Stimulated activated CD4-positive, alpha-beta T cell treated with anti-CD3 and anti-CD28 coated beads, Interleukin-2, amount 100 ng/mL, for 24 hours (primary cell): ENCODE measurements at places on chromosomes 13 and 19.

DNA sequence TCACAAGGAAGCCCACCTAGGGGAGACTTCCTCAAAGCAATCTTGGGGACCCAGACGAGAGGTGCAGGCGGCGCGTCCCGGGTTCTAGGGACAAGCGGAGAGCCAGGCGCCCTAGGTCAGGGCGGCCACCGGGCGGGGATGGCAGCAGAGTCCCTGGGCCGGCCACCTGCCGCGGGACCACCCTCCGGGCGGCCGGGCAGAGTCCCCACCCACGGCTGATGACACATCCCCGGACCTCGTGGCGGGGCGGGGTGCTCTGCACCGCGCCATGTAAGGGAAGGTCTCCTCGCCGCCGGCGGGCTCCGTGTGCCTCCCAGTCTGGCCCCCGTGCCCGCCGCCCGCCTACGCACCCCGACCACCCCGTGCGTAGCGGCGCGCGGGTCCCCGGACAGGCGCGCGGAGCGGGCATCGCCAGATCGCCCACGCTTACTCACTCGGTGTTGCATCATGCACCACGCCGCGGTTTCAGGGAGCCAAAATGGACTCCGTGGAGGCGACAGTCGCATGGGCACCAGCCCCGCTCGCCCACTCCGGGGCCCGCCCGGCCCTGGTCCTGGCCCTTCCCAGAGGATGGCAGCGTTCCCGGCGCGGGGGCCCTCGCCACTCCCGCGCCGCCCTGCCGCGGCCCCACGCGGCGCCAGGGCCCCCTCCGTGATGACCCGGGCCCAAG lies 643 bp downstream of the SLC7A1 start:
- DNase-seq, result peak; percentile 76

- DNase-seq, result no peak
These were observed 54.6 kb downstream of the ATP11A start for GRCh38 chr13:112744168-112745021.

GRCh38 chr19:21922276-21922675 lies 86.3 kb upstream of the ZNF43 start:
- no peak for DNase-seq

DNA sequence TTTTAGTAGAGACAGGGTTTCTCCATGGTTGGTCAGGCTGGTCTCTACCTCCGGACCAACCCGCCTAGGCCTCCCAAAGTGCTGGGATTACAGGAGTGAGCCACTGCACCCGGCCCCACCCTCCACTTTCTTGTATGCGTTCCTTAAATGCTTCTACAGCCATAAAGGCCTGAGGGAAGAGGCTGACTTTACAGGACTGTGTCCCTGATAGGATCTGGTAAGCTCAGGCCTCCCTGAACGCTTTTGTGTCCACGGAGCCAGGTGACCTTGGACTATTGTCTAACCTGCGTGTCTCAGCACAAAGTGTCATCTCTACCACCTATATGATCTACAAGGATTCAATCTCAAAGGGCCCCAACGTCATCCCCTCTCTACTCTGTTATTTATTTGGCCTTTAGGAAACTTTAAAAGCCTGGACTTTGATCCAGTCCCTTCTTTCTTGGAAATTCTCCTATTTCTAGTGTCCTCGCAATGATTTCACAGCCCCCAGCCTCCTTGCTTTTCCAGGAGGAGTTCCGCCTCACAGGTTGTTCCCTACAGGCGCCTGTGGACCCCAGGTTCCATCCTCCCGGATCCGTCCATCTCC lies 701 bp downstream of the ZNF552 start:
- no peak for DNase-seq

DNA sequence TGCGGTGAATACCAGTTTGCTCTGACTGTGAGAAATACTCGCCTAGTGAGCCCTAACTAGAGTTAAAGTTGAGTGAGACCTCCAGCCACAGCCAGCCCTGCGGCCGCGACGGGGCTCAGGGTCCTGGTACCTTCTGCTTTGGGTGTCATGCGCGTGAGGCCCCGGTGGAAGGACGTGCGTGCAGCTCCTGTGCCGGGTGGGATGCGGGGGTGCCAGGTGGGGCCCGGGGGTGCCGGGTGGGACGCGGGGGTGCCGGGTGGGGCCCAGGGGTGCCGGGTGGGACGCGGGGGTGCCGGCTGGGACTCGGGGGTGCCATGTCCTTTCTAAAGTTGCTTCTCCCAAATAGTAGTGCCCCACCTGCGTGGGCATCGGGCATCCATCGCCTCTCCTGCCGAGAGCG lies 8.5 kb upstream of the TMPRSS9 start:
- no peak for DNase-seq

DNA sequence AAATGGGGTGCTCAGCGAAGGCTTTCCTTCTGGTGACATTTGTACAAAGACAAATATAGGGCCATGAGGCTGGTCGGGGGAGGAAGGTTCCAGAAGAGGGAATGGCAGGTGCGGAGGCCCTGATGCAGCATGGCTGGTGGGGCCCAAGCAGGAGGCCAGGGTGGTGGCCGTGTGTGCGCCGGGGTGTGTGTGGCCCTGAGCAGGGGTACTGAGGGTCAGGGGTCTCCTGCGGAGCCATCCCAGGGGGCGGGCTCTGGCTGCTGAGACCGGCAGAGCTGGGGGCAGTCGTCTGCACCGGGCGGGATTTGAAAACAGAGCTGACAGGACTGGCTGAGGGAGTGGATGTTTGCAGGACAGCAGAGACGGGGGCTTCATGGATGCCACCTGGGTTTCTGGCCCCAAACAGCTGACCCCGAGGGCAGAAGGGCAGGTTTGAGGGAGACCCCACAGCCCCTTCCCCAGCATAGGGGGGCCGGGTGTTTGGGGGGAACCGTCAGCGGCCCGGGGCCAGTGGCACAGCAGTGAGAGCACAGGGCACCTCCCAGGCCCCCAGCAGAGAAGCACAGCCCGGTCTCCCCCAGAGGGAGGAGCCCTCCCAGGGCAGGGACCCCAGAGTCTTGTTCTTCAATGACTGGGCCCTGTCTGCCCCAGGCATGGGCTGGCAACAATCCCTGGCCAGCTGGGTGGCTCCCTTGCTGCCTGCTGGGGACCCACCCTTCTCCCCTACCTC lies 11.4 kb downstream of the PIAS4 start:
- DNase-seq, result no peak

GRCh38 chr19:51122112-51122981 lies 2.4 kb upstream of the SIGLEC9 start:
- no peak for DNase-seq

DNA sequence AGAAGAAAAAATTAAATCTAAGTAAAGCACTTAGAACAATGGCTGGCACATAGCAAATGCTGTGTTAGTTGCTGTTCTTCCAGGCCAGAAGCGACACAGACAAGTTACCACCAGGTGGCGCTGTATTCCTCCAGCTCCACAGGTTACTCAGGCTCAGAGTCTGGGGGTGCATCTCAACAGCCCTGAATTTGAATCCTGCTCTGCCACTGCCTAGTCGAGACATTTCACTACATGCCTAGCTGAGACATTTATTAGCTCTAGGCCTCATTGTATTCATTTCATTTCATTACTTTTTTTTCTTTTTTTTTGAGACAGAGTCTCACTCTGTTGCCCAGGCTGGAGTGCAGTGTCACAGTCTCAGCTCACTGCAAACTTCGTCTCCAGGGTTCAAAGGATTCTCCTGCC lies 16.4 kb upstream of the CYP2B6 start:
- peak; percentile 85 for DNase-seq

GRCh38 chr19:4094761-4095487 lies 28.2 kb upstream of the ZBTB7A start:
- no peak for DNase-seq

GRCh38 chr13:109665240-109665639 lies 121.1 kb downstream of the IRS2 start:
- no peak for DNase-seq

DNA sequence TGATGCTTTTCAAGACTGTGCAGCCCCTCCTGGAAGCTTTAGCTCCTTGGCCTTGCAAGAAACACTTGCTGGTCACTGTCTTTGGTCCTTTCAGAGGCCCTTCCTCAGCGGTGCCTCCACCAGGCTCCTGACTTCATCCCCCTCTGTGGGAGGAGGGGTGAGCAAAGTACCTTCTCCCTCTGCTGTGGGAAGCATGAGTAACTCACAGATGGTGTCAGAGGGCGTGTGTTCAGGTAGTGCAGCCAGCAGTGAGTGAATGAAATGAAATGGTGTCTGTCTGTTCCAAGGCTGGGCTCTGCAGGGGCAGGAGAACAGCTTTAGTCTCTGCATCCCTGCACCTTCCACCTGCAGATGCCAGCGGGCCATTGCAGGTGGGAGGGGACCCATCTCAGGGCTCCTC lies 102.9 kb downstream of the SHISA2 start:
- no peak for DNase-seq

- no peak for DNase-seq
These were observed 33.4 kb downstream of the IPO5 start for GRCh38 chr13:97986835-97987234.

- no peak for DNase-seq
These were observed 16.9 kb downstream of the IZUMO4 start for GRCh38 chr19:2113439-2114211.

DNA sequence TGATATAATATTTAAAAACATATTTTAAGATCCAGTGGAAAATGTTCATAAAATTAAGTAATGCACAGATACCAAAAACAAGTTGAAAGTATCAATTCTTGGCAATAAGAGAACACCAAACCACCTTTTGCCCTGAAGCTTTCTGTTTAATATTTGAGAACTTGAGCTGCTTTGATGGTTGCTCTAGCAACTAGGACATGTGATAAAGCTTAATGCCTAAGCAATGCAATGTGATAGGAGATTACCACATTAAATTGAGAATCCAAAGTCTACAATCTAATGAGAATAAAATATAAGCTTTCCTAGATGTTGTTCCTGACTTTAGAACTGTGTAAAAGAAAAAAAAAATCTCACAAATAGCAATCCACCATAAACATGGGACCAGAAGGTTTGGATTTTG lies 1367.5 kb upstream of the PCDH9 start:
- no peak for DNase-seq

DNA sequence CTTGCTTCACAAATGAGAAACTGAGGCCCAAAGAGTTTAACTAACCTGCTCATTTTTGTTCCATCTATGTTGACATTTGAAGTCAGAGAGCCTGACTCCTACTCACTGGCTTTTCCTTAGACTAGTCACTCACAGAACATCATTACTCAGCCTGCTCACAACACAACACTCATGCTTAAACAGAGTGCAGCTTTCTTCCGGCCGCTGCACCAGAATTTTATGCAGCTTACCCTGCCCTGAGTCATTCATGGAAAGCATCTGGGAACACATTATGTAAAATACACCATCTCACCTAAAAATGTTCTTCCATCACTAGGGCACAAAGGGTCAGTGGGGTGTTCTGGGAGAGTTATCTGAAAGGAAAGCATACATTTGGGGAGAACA lies 303.4 kb downstream of the SPRY2 start:
- no peak for DNase-seq

DNA sequence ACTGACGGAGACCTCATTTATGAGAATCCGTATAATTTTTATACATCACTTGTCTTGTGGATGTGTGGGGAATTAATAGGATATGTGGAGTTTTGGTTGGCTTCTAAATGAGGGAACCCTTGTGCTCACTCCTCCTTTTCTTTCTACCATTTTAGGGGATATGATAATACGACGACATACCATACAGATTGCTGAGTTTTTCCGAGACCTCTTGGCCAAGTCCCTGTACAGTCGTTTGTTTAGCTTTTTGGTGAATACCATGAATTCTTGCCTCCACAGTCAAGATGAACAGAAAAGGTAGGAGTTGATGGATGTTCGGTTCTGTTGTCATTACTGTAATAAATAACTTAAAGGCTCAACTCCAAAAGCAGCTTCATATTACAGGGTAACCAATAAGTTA lies 335.2 kb downstream of the MYO16 start:
- DNase-seq, result no peak

DNA sequence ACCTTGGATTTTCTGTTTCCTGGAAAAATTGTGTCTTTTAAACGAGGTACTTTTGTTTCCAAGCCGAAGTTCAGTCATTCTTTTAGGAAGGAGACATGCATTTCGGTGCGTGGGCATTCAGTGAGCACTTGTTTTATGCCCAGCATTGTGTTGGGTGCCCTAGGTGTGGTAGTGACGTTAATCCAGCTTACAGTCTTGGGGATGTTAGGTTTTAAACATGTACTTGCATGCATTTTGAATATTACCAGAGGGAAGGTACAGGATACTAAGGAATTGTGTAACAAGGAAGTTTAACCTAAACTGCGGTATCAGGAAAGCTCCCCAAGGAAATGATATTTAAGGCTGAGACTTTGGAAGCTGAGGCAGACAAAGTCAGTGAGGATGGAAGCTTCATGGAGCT lies 66.3 kb downstream of the ARHGAP35 start:
- no peak for DNase-seq

DNA sequence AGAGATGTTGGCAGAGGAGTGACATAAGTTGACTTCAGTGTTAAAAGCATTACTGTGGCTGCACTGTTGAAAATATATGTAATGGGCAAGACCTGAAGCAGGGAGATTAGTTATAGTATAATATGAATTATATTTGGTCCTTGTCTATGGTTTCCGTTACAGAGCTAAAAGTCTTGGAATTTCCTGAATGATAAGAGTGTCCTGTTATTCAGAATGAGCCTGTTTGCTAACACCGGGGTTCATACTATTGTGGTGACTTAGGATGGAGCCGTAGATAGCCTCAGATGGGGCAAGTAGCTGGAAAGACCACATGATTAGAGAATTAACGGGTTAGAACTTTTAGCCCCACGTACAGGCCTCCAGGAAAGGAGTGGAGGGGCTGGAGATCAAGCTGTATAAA lies 5.7 kb downstream of the USPL1 start:
- DNase-seq, result no peak

GRCh38 chr19:30854661-30855060 lies 482.5 kb downstream of the ZNF536 start:
- no peak for DNase-seq

GRCh38 chr13:51152701-51153100 lies 41.6 kb upstream of the C13orf42 start:
- no peak for DNase-seq

- DNase-seq, result no peak
These were observed 20.9 kb downstream of the MBD3L2B start for GRCh38 chr19:7000333-7000732.

- no peak for DNase-seq
These were observed 38.3 kb upstream of the HMGB1 start for GRCh38 chr13:30504081-30504480.

- DNase-seq, result no peak
These were observed 28.2 kb upstream of the PSG7 start for GRCh38 chr19:42965176-42965575.

- DNase-seq, result no peak
These were observed 3.3 kb downstream of the DOT1L start for GRCh38 chr19:2166741-2167738.

GRCh38 chr19:34229721-34230120 lies 24.6 kb upstream of the GARRE1 start:
- DNase-seq, result no peak

DNA sequence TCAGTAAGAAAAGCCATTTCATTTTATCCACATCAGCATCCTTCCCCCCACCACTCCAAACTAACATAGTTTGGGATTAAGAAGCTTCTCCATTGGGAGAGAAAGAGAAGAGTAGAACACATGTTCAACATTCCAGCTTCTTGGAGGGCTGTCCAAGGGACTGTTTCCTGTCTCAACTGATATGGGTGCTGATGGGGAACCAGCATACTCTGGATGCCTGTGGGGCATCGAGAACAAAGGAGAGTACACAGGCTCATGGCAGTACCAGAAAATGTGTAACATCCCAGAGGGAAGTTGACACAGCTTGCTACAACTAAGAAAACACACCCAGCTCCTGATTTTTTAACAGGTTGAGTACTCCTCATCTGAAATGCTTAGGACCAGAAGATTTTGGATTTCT lies 24.7 kb downstream of the SUCLA2 start:
- no peak for DNase-seq
